Muscle of leg (tissue), 16 donors: ENCODE measurements at places on chromosomes 7 and 10.

DNA sequence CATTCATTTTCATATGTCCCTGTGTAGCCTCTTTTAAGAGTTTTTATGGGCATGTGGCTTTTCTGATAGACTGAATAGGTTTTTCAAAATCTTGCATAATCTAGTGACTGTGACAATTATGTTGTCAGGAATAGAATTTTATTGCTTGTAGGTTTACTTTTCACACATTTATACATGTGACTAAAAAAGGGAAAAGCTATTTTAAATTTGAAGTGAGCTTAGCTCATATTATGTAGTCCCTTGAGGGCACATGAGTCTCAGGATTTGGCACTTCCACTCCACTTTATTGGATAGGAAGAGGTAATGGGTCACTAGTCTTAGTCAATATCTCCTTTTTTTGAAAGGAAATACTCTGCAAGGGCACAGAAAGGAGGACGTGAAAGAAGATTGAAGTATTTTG, 247.3 kb downstream of the SUGCT start:
- DNase-seq: no peak

DNA sequence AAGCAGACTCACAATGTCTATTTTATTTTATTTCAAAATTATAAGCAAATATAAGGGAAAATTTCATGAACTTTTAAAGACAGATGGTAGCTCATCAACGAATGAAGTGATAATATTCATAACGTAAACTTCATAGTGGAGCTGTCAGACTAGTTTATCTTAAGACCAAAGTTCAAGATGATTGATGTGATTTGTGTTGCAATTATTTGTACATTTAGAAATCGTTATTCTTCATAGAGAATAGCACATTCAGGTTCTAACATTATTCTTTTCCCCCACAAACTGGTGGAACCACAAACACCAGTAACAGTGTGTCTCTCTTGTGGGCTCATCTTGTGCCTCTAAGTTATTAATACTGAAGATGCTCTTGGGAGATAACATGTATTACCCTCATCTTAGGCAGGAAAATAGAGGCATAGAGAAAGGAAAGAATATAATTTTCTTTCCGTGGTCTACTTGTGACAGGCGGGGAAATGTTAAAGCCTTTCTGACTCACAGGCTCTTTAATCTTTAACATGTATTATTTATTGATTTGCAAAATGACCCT, 37.0 kb downstream of the CCSER2 start:
- no peak for DNase-seq

DNA sequence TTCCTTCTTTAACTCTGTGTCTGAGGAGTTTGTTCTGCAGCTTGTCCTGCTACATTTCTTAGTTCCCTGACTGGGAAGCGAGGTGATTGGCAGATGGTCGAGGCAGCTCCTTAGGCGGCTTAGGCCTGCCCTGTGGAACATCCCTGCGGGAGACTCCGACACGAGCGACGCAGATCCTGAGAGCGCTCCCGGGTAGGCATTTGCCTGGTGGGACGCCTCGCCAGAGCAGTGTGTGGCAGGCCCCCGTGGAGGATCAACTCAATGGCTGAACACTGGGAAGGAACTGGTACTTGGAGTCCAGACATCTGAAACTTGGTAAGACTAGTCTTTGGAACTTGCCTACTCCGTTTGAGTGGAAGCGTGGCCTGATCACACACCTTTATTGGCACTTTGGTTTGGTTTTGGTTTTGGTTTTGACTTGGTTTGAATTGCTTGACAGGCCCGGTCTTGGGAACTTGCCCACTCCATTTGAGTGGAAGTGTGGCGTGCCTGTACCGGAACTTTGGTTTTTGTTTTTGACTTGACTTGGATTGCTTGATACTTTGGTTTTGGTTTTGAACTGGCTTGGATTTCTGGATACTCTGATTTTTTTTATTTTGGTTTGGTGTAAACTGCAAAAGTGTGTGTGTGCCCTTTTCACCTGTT, 42.6 kb downstream of the MAP3K8 start:
- no peak for DNase-seq

- DNase-seq: peak; percentile 44
These were observed 38.8 kb downstream of the PSAP start for GRCh38 chr10:71812016-71812912.

- no peak for DNase-seq
These were observed 205.6 kb upstream of the PTER start for GRCh38 chr10:16231176-16231575.

DNA sequence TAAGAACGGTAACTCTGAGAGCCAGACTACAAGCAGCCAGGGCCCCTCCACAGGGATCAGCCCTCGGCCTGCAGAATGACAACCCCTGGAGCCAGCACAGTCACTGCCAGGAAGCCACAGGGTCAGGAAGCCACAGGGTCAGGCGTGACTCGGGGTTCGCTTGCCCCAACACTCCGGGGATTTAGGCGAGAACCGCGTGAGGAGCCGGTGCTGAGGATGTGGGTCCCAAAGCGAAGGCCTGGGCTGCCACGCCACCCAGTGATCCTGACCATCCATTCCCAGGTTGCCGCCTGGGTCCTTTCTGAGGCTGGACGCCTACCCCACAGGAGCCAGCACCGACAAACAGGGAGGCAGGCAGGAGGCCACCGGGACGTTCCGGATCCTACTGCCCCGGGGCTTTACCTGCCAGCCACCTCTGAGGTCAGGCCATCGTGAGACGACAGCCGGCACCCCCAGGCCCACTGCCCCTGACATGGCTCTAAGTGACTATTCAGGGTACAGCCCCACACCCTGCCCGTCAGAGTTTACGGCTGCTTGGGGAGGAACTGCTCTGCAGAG, 228.6 kb downstream of the ELFN1 start:
- DNase-seq: no peak

DNA sequence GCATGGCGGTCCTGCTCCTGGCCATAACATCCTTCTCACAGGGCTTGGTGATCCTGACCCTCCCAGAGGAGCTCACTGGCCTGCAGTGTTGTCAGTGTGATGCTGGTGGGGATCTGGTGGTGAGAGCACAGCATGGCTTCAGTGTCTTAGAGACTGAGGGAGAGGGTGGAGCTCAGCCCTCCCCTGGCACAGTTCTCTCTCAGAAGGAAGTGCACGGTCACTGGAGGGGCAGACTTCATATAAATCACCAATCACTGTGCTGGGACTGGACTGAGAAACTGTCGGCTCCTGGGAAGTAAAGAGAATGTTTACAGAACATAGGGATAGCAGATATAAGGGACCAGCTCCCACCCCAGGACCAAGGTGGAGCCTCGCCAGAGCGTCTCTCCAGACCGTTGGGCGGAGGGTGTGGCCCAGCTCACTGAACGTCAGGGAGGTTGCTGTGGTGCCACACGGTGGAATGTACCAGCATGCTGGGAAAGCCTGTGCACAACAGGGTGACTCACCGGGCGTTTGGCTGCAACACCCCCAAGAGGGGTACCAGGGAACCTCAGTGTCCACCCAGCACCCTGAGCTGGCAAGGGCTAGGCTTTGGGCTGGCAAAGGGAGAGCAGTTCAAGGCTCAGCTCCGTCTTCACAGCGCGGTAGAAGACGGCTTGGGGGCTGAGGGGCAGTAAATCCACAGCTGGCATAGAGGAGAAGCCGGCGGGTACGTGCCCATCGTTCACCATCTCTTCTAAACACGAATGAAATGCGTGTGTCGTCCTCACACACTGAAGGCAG, 8.8 kb upstream of the GET4 start:
- no peak for DNase-seq

DNA sequence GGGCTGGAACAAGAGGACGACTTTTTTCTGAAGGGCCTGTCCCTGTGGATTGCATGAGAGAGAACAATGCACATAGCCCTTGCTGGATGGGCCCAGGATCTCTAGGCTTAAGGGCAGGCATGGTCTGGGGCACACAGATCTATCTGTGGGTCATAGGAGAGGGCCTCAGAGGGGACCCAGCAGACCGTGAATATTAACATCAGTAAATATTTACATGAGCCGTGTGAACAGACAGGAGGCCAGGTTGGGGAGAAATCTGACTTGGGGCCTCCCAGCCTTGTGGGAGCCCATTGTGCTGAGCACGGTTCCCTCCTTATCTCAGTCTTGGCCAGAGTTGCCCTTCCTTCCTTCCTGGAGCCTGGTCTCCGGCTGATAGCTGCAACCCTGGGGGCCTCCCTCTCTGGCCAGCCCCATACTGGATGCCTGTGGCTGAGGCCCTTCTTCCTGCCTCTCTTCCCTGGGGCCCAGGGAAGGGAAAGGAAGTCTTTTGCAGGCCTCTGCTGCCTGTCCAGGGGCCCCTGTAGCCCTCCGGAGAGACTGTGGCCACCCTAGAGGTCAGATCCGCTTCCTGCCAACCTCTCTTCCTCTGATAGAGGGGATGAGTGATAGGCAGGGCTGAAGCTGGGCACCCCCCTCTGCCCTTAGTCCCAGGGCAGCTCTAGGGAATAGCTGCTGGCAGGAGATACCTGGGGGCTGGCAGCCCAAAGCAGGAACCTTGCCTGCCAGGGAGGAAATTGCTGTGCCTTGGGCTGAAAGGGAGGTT, 44.5 kb upstream of the TRIM8 start:
- DNase-seq: no peak
